ENCODE measurements at places on chromosomes 4 and X.

DNA sequence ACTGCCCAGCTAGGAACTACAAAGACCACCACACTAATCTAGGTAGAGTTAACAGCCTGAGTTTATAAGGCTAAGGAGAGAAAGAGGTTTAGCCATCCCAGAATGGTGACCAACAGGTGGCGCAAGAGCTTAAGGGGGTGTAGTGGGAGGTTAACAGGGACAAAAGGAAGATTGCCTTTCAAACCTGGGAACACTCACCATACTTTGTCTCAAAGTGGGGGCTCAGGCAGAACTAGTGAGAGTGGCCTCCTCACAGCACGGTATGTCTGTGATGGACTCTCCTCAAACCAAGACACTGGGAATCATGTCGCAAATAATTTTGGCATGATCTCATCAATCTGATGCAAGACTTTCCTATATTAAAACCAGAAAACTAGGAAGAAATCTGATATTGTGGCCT lies 23.4 kb downstream of the CCNI start:
- DNase-seq: peak; percentile 18

DNA sequence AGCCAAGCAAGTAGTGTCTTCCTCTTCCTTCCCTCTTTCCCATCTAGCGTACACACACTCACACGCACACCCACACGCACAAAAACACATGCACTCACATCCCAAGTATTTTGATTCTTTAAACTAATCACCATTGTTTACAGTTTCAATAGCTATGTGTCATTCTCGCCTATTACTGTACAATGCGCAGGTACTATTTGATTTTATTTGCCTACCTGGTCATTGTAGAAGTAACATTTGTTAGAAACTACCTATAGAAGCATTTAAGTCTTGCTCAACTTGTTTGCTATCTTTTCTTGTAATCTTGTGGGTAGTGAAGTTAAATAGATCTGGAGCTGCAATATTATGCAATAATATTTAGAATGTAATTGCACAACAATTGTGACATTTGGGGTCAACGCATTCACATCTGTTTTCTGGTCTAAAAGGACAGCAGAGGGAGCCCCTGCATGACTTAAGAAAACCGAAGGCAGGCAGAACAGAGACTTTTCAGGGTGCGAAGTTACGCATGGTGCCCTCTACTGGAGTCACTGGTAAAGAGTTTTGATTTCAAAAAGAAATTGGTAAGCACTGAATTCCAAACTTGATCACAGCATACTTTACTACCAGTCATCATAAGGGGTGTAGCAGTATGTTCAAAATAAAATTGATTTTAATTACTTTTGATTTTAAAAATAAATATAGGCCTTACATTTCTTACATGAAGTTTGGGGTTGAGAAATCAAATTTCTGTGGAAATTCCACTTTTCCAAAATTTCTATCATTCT lies 503.3 kb upstream of the FAM241A start:
- no peak for DNase-seq

GRCh38 chr4:128601991-128602695 lies 207.4 kb upstream of the JADE1 start:
- DNase-seq: no peak

GRCh38 chr4:39636531-39637184 lies 2.0 kb downstream of the SMIM14 start:
- DNase-seq: no peak

DNA sequence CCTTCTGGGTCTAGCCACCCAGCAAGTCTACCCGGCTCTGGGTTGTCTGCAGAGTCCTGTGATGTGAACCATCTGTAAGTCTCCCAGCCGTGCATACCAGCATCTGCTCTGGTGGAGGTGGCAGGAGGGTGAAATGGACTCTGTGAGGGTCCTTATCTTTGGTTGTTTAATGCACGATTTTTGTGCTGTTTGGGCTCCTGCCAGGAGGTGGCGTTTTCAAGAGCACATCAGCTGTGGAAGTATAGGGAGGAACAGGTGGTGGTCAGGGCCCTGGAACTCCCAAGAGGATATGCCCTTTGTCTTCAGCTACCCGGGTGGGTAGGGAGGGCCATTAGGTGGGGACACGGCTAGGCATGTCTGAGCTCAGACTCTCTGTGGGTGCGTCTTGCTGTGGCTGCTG lies 66.5 kb upstream of the ZFP42 start:
- DNase-seq: no peak

DNA sequence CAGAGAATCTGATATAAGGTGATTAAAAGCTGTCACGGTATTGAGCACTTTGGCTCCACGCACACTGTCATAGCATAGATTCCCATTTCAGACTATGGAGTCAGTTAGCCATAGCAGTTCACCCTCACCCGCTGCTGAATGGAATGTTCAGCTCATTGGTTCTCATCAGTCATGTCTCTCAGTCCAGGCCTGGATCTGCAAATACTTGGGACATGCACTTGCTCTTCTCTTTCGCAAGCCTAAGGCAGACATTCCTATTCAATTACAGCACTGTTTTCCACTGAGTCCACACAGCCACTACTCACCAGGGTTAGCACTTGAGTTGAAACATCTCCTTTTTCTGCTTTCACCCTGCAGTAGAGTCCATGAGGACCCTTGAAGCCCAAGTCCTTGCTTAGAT lies 30.6 kb upstream of the SCML1 start:
- no peak for DNase-seq

GRCh38 chr4:140213116-140213515 lies 59.1 kb upstream of the MAML3 start:
- no peak for DNase-seq

DNA sequence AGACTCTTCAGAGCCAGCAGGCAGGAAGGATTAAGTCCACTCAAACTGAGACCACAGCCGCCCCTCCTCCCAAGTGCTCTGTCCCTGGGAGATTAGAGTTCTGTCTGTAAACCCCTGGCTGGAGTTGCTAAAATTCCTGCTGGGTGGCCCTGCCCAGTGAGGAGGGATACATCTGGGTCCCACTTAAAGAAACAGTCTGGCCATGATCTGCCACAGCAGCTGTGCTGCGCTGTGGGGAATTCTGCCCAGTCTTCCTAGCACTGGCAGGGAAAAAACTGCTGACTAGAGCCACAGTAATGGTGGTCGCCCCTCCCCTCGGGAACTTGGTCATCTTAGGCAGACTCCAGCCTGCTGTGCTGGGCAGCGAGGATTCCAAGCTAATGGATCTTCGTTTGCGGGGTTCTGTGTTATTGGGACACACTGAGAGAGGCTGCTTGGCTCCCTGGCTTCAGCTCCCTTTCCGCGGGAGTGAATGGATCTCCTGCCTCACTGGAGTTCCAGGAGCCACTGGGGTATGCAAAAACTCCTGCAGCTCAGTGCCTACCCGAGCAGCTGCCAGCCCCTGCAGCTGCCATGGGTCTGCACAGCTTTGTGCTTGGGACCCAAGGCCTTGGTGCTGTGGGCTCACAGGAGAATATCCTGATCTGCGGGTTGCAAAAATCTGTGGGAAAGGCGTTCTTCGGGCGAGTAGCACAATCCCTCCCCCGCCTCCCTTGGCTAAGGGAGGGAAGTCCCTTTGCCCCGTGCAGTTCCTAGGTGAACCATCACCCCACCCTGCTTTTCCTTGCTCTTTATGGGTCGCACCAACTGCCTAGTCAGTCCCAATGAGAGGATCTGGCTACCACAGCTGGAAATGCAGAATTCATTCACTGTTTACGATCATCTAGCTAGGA lies 15.7 kb downstream of the ZXDB start:
- no peak for DNase-seq

GRCh38 chr4:14644580-14645282 lies 357.6 kb upstream of the CPEB2 start:
- no peak for DNase-seq

GRCh38 chr4:161949946-161950725 lies 213.7 kb downstream of the FSTL5 start:
- no peak for DNase-seq

- no peak for DNase-seq
Observed at GRCh38 chr4:19473569-19473968, 778.1 kb upstream of the SLIT2 start.

DNA sequence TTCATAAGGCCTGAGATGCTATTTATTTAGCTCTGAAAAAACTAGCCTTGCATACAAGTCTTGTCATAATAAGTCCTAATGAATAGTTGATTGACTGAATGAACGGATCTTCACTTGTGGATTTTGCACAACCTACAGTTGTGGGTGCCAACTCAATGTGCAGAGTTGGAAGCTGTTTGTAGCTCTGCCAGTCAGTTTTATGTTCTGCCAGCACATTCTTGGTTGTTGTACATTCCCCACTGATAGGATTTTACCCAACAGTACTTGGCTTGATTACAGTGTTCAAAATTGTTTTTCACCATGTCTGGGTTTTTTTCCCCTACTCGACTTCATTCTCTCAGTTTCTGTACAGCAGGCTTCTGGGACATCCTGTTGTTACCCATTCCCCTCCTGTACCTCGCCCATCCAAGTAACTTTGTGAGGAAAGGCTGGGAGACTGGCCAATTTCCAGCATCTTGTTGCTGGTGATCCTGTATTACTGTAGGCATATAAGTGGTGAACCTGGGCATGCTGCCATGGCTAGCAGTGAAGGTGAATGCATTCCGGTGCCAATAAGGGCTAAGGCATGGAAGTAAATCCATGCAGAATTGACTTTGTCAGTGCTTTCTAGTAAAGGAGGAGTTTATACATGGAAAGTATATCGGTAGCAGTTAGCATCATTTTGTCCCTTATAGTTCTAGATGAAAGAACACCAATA lies 22.8 kb downstream of the IL1RAPL1 start:
- no peak for DNase-seq

DNA sequence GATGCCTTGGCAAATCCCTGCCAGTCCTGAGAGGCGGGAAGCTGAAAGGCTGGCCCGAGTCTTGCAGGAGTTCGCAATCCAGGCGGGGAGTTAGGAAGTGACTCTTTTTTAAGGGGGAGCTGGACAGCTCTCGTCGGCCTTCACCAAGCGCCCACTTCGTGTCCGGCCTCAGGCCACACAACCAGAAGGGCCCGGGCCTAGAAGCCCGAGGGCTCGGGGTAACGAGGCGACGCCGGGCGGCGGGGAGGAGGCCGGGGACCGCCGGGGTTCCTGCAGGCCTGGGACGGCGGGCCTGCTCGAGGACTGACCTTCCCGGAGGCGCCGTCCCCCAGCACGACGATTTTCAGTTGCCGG lies 395 bp downstream of the RAB28 start:
- no peak for DNase-seq

DNA sequence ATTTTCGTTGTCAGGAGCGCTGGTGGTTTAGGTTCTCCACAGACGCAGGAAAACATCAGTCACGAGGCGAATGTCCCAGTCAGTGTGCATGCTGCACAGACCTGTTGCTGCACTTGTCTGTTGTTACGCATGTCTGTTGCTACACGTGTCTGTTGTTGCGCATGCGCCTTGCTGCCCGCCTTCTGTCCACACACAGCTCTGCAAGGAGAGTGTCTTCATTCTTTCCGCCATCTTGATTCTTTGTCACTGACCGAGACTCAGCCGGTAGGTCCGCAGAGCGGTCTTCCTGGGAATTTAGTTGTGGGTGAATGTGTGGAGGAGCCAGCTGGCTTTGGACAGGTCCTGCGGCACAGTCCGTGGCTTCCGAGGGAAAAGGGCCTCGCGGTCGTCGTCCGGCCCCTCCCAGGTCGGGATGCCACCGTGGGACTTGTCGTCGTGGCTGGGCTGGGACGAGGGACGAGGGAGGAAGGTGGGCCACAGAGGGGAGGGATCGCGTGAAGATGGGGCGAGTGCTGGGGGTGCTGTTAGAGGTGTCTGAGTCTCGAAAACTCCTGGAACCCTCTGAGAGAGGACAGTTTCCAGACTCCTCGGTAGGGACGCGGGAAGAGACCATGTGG lies at the start of gene PAGE2B:
Gene PAGE2B (plus strand): TSS at position 180 of the 617 bp plus-strand sequence. CDS start 1,012 bp downstream, outside the sequence.
- no peak for DNase-seq

DNA sequence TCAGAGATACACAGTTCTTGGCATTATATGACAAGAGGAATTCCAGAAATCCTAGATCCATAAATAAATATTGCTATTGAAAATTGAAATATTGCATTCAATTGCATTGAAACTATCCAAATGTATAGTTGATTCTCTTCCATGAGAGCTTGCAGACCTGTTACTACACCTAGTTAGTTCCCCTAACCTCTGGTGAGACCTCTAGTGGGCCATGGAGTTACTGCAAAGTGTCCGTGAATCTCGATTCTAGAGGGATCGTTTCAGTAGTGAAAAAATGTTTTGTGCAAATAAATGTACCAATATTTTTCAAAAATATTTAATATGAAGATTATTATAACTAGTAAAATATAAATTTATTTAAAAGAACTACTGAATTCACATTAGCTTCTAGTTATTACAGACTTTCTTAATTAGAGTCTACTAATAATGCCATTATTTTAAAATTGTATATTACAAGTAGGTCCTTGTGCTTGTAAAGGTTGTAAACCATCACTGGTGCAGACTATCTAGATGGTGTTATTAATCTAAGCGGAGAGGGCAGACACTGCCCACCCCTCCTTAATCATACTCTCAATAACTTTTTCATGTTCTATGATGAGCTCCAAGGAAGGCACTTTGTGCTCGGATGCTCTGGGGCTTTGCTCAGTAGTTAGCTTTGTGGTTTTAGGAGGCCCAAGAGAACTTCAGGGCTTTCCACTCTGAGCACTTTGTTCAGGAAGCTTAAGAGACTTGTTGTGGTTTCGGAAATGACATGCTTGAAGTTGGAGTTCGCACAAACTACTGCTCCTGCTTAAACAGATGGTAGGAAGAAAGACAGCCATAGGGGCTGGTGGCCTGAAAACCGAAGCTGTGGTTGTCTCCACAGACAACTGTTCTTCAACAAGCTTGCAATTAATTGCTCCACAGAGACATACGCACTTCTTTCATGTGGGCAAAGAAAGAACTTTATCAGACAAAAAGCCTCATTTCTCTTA lies 42.8 kb downstream of the IL21 start:
- DNase-seq: peak; percentile 26

GRCh38 chr4:186605261-186605865 lies 50.0 kb upstream of the MTNR1A start:
- DNase-seq: no peak

GRCh38 chrX:40094041-40094899 lies 3.5 kb downstream of the BCOR start:
- DNase-seq: no peak

GRCh38 chr4:107468812-107469211 lies 251.2 kb downstream of the PAPSS1 start:
- DNase-seq: no peak

- no peak for DNase-seq
Observed at GRCh38 chr4:129583868-129584267, 487.9 kb downstream of the C4orf33 start.

GRCh38 chr4:55382488-55383003 lies 13.2 kb upstream of the TMEM165 start:
- DNase-seq: no peak

DNA sequence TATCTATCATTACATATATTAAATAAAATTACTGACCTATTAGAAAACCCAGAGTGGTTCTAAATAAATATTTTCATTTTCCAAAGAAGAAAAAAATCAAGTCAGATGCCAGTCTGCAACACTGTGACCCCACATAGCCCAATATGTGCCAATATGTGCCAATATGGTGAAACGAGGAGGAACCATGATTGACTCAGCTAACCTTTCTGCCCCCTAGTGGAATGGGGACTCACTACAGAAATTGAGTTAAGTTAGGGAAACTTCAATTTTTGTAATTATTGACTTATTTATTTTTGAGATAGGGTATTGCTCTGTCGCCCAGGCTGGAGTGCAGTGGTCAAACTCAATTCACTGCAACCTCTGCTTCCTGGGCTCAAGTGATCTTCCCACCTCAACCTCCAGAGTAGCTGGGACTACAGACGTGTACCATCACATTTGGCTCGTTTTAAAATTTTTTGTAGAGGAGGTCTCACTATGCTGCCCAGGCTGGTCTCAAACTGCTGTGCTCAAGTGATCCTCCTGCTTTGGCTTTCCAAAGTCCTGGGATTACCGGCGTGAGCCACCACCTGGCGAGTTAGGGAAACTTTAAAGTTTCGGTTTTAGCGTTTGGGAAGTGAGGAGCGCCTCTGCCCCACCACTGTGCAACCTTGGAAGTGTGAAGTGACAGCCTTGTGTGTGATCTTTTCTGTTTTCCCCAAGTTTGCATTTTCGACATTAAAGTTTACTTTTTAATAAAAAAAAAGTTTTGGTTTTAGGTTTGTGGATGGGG lies 116.8 kb upstream of the SHISA3 start:
- no peak for DNase-seq

Data from stimulated activated CD4-positive, alpha-beta T cell treated with anti-CD3 and anti-CD28 coated beads, Interleukin-1b, Interleukin-23, amount 100 ng/mL, for 1 hour (primary cell).